ENCODE measurements at places on chromosomes 2 and 18.

- no peak for DNase-seq
These were observed 42.7 kb upstream of the PELI1 start for GRCh38 chr2:64186699-64187605.

DNA sequence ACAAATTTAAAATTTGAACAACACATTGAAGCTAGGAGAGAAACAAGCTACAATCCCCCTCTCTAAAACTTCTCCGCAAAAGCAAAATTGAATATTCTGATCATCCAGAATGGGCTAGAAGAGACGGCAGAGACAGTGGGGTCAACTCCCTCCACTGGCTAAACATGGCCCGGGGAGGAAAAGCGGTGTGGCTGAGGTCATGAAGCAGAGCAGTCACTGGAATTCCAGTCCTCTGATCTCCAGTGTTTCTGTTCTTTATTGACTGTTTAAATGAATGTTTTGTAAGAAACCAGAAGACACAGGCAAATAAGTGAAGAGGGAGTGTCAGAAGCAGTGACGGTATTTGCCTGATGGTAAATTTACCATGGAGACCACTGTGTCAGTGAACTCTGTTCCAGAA is 116.2 kb downstream of the GAREM1 start:
- DNase-seq, result no peak

DNA sequence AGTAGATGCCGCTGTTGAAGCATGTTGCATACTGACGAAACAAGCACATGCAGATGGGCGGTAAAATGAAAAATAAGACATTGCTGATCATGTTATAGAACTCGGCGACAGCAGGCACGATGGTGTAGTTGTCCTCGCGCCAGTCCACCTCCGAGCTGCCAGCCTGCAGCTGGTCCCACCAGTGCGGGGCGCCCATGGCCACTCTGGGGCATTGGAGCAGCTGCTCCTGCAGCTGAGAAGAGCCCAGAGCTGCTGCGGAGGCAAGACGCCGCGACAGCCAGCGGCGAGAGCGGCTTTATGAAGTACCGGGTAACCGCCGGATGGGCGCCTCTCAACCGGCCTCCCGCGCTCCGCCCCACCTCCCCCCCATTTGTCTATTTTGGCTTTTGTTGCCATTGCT is 32.6 kb upstream of the ADAM23 start:
- DNase-seq, result no peak

- DNase-seq, result no peak
These were observed 65.2 kb downstream of the CIB4 start for GRCh38 chr2:26575836-26576564.

DNA sequence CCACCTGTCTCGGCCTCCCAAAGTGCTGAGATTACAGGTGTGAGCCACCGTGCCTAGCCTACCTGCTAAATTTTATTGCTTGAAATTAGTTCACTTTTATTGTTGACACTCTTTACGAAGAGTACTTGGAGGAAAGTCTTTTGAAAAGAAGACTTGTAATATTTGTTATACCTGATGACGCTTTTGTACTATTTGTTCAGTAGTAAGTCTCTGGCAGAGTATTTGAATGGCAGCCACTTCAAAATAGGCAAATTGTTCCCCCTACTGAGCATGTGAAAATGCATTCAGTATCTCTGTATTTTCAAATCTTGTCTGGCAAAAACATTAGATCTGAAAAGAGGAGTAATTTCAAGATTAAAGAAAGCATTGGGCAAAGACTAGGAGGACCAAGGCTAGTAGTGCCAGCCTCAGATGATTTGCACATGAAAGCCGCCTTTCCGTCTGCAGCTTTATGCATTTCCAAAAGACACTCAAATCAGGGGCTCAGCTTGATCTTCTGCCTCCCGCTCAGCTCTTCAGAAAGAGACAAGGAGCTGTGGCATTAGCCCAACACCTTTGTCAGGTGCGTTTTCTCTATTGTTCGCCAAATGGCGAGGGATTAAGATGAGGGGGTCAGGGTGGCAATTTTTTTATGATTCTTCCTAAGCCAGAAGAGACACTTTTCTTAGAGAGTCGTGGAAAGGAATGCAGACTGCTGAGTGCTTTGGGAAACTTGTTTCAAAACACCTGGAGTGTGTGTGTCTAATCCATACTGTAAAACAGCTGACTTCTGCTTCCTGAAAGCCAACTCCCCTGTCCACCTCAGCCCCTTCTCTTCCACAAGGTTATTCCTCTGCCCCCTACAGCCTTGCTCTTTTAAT is 18.8 kb upstream of the FOXI3 start:
- DNase-seq, result no peak

DNA sequence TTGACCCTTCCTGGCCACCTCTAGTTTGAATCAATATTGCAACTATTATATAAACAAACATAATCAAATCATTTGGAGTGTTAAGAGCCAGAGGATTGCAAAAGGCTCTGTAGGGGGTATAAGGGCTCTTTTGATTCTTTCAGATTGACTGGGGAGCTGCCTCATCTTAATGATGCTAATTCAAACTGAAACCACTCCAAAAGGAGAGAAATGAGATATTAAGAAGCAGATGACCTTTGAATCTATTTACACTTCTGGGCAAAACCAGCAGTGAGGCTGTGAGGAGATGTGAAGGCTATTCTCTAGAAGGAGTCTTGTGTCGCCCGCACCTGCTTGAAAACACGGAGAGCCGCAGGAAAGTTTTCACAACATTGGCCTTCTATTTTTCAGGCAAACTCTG is 311.2 kb upstream of the CRIM1 start:
- DNase-seq, result no peak

GRCh38 chr2:74908748-74909444 is 49.5 kb upstream of the POLE4 start:
- no peak for DNase-seq

DNA sequence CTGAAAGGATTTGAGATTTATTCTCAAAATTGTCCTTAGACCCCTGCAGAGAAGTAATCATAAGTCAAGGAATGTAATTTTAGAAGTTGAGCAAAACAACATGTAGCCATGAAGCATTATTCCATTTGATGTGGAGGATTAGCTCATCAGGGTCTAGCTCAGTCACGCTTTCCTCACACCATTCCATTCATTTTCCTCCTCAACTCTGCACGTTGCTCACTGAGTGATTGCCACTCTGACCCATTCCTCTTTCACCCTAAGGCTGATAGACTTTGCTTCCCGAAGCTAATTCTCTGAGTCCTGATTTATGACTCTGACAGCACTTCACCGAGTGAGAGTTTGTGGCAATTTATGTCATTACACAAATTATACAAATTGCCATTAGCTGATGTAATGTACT is 820.6 kb upstream of the PIK3C3 start:
- no peak for DNase-seq

DNA sequence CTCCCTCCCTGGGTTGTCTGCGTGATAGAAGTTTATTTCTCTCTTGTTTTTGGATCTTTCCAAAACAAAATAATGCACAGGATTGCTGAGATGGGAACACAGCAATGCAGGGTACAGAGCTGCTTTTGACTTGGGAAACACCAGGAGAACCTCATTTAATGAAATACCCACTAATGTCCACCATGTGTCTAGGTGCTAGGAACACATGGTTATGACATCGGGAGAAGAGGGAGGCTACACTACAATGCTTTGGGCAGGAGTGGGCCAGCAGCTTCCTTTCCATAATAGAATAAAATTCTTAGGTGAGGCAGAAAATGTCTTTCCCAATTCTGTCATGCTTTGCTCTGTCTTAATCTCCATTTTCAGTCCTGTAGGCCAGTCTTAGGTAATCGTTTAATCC is 29.2 kb upstream of the KCNF1 start:
- DNase-seq, result no peak

DNA sequence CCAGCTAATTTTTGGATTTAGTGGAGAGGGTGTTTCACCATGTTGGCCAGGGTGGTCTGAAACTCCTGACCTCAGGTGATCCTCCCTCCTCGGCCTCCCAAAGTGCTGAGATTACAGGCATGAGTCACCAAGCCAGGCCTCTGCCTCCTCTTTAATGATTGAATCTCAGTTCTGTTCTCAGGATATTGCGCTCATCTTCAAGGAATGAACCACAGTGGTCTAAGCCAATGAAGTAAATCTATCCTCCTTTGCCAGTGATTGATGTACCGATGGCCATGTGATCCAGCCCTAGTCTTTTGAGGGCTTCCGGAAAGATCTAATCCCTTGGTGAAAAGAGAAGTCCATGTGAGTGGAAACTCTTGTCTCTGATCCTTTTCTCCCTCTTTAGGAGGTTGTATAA is 48.6 kb downstream of the POLE4 start:
- DNase-seq, result no peak

DNA sequence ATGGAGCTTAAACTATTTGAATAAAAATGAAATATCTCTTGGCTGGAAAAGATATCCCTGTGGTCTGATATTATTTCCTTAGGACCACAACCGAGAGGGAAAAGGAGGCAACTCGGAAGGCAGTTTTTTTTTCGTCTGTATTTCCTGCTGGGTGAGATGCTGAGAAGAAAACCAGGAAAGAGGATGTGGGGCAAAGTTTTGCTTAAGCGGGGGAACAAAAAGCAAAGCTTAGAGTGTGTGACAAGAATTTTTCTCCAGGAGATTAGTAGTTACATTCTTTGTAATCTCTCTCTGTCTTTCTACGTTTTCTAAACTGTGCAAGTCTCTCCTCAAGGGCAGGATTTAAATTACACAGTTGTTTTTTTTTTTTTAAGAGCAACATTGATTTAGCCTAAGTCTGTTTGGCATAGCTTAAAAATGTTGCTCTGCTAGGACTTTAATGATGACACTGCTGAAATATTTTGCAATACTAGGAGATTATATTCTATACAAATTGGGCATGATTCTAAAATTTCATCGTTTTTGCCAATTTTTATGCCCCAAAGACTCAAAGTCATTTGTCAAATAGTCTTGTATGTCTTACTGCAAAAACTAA is 258.5 kb downstream of the KCNS3 start:
- DNase-seq, result no peak

DNA sequence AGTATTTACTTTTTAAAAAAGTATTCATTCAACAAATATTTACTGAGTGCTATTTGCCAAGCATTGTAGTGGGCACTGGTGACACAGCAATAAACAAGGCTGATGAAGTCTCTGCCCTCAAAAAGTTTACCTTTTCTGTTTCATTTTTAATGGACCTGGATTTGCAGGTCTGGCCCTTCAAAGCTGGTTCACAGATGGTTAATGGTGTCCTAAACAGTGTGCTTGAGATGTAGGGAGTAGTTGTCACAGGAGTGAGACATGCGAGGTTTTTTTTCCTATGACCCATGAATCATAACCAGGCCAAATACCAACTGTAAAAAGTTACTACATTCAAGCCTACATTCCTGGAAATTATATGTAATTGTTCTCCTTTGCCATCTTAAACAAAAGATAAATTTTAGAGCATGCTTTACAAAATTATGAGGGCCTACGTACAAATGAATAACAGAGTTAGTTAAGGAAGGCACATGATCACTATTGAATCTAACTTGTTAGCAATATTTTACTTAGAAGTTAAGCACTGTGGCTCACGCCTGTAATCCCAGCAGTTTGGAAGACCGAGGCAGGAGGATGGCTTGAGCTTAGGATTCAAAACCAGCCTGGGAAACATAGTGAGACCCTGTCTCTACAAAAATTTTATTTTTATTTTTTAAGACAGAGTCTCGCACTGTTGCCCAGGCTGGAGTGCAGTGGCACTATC is 223.9 kb downstream of the MBD5 start:
- DNase-seq, result no peak

GRCh38 chr2:3683748-3684454 is 19.5 kb upstream of the DCDC2C start:
- no peak for DNase-seq

- no peak for DNase-seq
These were observed 10.7 kb downstream of the C2orf80 start for GRCh38 chr2:208179028-208179609.

DNA sequence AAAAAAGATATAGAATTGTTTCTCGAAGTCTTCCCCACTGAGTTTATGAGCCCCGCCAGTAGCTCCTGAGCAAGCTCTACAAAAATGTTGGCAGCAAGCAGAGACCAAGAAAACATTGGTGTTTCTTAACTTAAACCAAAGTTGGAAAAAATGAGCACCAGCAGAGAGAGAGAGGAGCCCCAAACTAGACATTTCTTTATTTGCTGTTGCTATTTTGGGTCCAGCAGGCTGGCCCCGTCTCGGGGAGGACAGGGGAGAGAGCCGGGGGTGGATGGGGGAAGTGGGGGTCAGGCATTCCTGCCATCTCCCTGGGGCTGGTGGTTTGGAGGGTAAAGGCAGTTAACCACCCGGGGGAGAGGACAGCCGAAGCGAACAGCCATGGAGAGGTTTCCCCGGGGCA is 113.0 kb downstream of the DYSF start:
- DNase-seq, result no peak

DNA sequence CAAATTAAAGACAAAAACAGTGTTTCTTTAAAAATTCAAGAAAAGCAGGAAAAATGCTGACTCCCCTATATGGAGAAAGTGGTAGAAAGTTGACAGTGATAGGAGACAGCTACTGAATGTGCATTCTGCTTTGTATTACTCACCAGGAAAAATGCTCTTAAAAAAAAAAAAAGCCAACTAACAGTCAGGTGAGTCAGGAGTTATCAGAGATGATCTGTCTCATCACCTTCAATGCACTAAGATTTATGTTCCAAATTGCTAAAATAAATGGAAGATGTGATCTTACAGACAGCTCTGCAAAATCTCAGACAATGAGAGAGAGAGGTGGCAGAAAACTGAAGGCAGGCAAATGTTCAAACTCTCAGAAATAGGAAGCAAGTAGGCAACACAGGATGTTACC is 47.6 kb upstream of the ZNF521 start:
- no peak for DNase-seq

GRCh38 chr2:230687498-230687897 is 25.1 kb upstream of the CAB39 start:
- DNase-seq, result no peak

- no peak for DNase-seq
These were observed 77.5 kb downstream of the NCK2 start for GRCh38 chr2:105822186-105822585.

DNA sequence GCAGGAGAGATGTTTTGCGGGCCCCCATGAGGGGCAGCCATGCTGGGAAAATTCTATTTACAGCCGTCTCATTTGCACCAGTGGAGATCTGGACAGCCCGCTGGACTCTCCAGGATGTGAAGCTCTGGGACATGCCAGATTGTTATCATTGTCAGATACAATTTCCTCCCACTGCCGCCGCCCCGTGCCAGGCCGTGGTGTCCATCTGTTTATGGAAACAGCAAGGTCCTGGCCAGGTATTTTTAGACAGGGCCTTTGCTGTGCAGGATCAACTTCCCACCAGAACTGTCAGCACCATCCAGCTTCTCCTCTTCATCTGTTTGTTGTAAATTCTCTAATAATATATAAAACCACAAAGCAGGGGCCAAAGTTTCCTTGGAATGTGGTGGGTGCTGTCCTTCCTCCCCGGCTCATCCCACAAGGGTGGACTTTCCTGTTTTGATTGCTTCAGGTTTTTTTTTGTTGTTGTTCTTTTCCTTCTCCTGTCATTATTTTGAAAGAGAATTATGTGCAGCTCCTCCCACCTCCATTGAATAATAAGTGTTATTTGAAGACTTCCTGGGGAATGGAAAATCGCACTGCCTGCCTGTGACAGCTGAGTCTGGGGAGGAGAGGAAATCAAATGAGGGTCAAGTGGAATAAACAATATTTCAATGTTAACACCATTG is 398.1 kb downstream of the TNS1 start:
- no peak for DNase-seq

Measured in stimulated activated CD8-positive, alpha-beta memory T cell treated with anti-CD3 and anti-CD28 coated beads, Interleukin-12 subunit alpha, Interleukin-12 subunit beta, amount 100 ng/mL, for 1 hour (primary cell).